Right lobe of liver (tissue), 6 donors: ENCODE measurements at places on chromosomes 5 and 9. TPM values are rescaled to one million over a fixed set of nuclear protein-coding genes. Genes with fewer than 3 reads are reported as not detected.
A peak's percentile ranks its signal among the peaks of the same experiment; 100 is the strongest.

- no peak for DNase-seq
These were observed 79.6 kb downstream of the MYO10 start for GRCh38 chr5:16856531-16856930.

GRCh38 chr5:115565233-115565632 lies 20.7 kb upstream of the FEM1C start:
- no peak for DNase-seq

DNA sequence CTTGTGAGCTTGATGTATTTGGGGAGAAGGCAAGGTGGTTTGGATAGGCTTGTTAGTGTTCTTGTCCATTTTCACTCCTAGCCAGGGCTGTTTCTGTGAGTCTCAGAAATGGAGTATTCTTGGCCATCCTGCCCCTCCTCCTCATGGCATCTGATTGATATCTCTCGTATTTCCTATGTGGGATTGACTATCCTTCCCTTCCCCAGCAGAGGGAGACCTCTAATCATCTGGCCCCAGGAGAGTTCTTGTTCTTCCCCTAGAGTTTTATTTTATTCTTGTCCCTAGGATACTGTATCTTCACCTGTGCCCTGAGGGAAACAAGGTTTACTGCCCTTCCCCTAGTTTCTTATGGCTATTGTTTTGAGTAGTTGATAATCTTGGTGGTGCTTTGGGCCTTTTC lies 114.4 kb downstream of the VPS13A start:
- no peak for DNase-seq

The C7 gene
- total RNA-seq = 76.1 TPM

The ZFP37 gene
- total RNA-seq = 0.37 TPM

DNA sequence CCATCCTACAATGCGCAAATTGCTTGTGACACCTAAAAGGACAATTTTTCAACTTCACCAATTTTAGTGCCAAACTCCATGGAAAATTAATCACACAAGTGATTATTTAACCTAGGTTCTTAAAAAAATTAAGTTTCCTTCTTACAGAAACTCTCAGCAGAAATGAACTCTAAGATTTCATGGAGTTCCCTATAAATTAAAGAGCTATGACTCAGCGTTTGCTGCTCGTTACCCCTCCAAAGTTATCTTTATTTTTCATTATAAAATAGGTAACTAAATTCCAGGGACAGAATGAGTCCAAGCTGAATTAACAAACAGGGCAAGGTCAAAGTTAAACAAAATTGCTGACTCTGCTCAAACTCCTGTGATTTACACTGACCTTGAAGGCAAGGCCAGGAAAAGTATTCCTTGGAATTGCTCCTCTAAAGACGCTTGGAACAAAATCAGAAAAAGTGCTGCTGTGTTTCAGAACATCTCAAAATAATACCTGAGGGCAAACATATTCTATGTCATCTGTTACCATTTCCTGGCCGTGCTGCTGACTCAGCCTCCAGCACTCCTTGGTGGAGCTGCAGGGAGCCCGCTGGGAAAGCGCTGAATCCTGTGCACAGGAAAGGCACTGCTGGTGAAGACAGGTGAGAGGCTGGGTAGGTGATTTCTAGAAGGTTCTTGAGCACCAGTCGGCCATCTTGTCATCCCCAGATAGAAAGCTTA lies 2.5 kb upstream of the CMBL start:
- DNase-seq = peak; percentile 52

DNA sequence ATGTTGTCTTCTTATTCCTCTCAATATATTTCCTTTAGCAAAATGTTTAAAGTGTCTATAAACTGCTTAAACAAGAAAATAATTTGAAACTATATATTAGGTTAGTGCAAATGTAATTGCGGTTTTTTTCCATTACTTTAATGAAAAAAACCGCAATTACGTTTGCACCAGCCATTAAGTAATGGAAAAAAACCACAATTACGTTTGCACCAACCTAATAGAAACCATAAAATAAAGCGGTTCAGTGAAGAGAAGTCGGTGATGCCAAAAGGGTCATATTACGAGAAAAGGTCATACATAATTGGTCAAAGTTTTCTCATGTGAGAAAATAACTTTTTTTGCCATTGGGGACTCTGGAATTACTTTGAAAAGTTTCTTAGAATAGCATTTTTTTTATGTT lies 385.6 kb upstream of the ST8SIA4 start:
- DNase-seq = no peak

The ZSWIM6 gene
- total RNA-seq = 7.2 TPM

GRCh38 chr9:69420611-69421270 lies 95.7 kb downstream of the ENTREP1 start:
- DNase-seq = no peak

DNA sequence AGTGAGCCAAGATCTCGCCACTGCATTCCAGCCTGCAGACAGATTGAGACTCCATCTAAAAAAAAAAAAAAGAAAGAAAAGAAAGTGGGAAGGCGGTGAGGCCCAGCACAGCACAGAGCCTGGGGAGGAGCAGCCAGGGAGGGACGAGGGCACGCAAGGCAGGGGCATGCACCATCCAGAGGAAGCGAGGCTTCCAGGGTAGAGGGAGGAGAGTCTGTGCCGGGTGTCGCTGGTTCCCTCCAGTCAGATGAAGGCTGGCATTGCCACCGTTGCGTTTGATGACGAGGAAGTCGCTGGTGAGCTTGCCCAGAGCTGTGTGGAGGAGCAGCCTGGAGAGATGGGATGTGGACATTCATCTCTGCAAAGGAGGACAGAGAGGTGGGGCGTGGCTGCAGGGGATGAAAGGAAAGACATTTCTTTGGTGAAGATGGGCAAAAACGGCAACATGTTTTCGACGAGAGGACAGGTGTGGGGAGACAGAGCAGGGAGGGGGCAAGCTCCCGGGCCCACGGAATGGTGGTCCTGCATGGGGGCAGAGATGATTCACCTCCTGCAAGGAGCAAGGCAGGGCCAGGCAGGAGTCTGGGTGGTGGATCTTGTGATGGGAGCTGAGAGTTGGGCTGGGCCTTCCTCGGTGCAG lies 18.6 kb upstream of the OLFM1 start:
- DNase-seq = no peak

The SLC4A9 gene
- not detected for total RNA-seq

- DNase-seq = no peak
These were observed 83.7 kb upstream of the IRX1 start for GRCh38 chr5:3511934-3512333.

The FBP2 gene
- total RNA-seq = not detected

DNA sequence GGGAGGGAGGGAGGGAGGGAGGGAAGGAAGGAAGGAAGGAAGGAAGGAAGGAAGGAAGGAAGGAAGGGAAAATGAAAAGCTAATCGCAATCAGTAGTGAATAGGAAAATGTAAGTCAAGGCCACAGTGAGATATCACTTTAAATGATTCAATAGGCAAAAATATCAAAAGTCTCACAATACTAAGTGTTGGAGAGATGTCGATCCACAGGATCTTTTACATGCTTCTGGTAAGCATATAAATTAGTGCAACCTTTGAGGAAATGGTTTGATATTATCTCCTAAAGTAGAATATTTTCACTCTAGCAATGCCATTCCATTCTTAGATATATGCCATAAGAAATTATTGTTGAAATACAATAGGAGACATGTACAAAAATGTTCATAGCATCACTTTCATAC lies 58.4 kb downstream of the FRMD3 start:
- no peak for DNase-seq

The MEGF10 gene
- 1.4 TPM for total RNA-seq

The LEAP2 gene
- total RNA-seq = 290 TPM

- no peak for DNase-seq
These were observed 66.6 kb upstream of the SPATA31E1 start for GRCh38 chr9:87816036-87816435.

The SLC34A3 gene
- not detected for total RNA-seq

- DNase-seq = no peak
These were observed 12.3 kb downstream of the GPRIN1 start for GRCh38 chr5:176597417-176598389.

The SECISBP2 gene
- 29.5 TPM for total RNA-seq

DNA sequence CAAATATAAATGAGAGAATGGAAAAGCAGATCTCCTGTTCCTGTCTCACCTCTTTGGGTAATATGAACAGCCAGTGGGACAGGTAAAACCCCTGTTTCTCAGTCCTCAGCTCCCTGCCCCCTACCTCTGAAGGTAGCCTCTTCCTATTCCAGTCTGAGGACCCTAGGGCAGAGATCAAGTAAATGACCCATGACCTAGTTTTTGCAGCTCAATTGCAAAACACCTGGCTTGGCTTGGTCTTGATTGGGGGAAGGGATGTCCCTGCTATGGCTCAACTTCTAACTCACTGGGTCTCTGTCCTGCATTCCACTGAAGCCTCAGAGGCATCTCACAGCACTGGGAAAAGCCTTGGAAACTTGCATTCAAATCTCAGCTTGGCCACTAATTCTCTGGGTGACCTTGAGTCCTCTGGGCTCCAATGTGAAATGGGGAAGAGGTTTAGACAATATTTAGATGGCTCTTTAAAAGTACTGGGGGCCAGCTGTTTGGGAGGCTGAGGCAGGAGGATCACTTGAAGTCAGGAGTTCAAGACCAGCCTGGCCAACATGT lies 1.6 kb upstream of the GALT start:
- DNase-seq = no peak

DNA sequence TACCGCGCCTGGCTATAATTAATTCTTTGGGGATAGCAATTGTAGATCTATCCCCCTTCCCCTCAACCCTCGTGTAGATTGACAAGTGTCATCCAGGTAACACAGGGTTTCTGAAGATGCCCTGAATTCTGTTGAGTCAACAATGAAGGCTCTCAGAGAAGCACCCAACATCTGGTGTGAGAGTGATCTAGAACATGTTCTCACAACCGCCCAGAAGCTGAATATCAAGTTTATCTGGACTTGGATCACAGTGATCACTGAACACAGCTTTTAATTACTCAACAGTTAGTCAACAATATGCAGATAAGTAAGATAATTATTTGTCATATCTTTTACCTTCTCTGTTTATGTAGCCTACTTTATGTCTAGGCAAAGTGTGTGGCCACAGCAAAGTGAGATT lies 204.2 kb upstream of the RGMB start:
- DNase-seq = no peak

DNA sequence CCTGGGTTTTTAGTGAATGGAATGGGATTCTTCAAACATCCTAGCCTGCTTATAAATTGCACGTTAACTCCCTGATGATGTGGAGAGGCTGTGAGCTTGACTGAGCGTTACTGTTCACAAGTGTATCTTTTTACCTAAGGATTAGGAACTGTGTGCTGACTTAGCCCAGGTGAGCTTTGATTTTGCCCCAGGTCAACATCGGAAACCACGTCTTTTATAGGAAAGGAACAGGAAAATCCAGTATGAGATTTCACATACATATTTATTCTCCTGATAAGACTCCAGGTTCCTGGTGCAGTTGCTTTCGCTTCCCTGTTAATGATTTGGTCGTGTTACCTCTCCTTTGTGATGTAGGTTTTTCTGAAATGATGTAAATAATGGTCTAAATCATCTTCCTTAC lies 103.2 kb upstream of the BASP1 start:
- DNase-seq = no peak

GRCh38 chr5:79408028-79408427 lies 105.9 kb downstream of the HOMER1 start:
- no peak for DNase-seq

DNA sequence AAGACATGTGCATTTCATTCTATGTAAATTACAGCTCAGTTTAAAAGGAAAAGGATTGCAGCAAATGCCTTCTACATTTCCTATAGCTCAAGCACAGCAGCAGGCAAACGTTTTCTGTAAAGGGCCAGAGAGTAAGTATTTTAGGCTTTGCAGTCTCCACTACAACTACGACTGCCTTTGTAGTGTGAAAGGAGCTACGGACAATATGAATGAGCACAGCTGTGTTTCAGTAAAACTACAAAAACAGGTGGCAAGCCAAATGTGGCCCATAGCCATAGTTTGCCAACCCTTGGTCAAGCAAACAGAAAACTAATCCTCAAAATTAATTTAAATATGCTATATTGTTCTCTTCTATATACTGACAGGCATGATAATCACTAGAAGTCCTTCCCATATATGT lies 7.2 kb downstream of the PTBP3 start:
- no peak for DNase-seq

DNA sequence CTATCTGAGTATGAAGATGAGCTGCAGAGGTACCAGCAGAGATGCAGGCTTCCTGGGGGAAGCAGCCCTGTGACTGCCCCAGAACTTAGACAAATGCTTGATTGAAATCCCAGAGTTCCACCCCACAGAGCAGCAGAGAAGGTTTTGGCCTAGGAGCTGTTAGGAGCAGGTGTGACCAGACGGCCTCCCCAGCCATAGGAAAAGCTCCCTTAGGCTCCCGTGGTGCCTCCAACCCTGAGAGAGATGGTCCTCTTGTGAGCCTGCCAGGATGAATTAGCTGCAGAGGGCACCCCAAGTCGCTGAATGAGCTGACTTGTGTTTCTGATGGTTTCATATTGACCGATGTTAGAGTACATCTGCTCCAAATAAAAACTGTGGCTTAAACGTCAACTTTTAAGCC lies 22.1 kb downstream of the NTRK2 start:
- no peak for DNase-seq

- no peak for DNase-seq
These were observed 199.0 kb upstream of the TARS1 start for GRCh38 chr5:33241802-33242201.

DNA sequence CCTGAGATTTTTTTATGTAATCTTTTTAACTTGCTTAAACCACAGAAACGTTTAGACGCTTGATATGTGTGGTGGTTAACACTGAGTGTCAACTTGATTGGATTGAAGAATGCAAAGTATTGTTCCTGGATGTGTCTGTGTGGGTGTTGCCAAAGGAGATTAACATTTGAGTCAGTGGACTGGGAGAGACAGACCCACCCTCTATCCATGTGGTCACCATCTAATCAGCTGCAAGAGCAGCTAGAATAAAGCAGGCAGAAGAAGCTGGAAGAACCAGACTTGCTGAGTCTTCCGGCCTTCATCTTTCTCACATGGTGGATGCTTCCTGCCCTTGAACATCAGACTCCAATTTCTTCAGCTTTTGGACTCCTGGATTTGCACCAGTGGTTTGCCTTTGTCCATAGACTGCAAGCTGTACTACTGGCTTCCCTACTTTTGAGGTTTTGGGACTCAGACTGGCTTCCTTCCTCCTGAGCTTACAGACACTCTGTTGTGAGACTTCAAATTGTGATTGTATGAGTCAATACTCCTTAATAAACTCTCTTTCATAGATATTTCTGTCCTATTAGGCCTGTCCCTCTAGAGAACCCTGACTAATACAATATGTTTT lies 816.0 kb upstream of the CDH9 start:
- DNase-seq = no peak

The CAMK4 gene
- total RNA-seq = 0.81 TPM

The PCDHGA12 gene
- total RNA-seq = 1.6 TPM

The ZNF454 gene
- total RNA-seq = not detected

DNA sequence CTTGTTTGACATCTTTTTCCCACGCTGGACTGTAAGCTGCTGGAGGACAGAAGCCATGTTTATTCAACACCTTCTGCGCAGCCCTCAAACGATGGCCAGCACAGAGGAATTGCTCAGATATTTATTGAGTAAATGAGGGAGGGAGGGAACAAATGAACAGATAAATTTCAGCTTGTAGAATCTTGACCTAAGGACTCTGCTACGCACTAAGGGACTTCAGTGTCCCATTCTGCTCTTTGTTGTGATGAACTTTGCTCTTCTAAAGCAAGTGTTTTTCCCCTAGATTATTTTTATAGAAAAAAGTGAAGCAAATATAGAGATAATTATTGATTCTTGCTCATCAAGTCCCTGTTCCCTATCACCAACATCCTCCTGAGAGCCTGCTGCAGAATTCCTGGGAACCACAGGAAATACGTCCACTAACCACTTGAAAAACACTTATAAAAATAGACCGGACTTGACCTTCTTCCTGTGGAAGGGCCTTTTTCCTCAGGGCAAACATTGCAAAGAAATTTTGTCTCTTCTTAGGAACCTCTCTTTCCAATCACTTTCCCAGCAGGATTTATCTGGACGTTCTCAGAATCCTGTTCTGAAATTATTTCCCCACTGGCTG lies 54.9 kb downstream of the FGF1 start:
- DNase-seq = no peak

The CFAP90 gene
- 0.58 TPM for total RNA-seq
